Adrenal gland (tissue), 19 donors: ENCODE measurements at places on chromosomes 5 and 9. TPM values are rescaled to one million over a fixed set of nuclear protein-coding genes. Genes with fewer than 3 reads are reported as not detected.

GRCh38 chr5:65047225-65047624 lies 278.5 kb downstream of the CWC27 start:
- no peak overlapping the region for H3K27ac ChIP-seq
- no peak for DNase-seq
- H3K27me3 ChIP-seq: no peaks in the 10 kb centered on the region
- no peaks in the 10 kb centered on the region for H3K4me1 ChIP-seq

DNA sequence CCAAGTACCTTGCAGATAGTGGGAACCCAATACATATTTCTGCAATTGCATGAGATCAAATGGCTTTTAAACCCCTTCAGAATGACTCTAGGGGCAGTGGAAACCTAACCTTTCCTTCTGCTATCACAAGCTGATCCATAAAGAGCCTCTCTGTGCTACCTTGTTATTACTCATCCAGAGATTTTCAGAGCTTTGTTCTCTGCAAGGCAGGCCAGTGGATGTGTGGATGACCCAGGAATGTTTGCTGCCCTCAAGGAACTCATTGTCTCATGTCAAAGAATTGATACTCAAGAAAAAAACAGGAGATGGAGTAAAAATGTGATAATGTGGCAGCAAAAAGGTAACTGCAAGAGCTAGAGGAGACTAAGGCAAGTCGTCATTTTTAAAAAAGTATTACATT lies 164.1 kb downstream of the HMHB1 start:
- no peaks in the 10 kb centered on the region for H3K27me3 ChIP-seq
- no peaks in the 10 kb centered on the region for H3K36me3 ChIP-seq
- no peak for DNase-seq
- H3K27ac ChIP-seq: no peak overlapping the region
- no peaks in the 10 kb centered on the region for H3K4me1 ChIP-seq

GRCh38 chr9:237858-238345 lies 23.2 kb downstream of the DOCK8 start:
- H3K4me3 ChIP-seq: no peak overlapping the region
- peaks cover 11% of the 10 kb centered on the region for H3K4me1 ChIP-seq
- no peaks in the 10 kb centered on the region for H3K36me3 ChIP-seq
- DNase-seq: no peak
- H3K27me3 ChIP-seq: no peaks in the 10 kb centered on the region
- H3K27ac ChIP-seq: no peak overlapping the region

- no peaks in the 10 kb centered on the region for H3K27me3 ChIP-seq
- no peak overlapping the region for H3K27ac ChIP-seq
- H3K4me3 ChIP-seq: no peak overlapping the region
- no peaks in the 10 kb centered on the region for H3K4me1 ChIP-seq
- no peaks in the 10 kb centered on the region for H3K36me3 ChIP-seq
Measured at GRCh38 chr5:145429170-145429569, 406.0 kb downstream of the PRELID2 start.

GRCh38 chr9:111450124-111450523 lies 34.1 kb downstream of the ECPAS start:
- no peak overlapping the region for H3K4me3 ChIP-seq
- no peaks in the 10 kb centered on the region for H3K4me1 ChIP-seq
- H3K27ac ChIP-seq: no peak overlapping the region

DNA sequence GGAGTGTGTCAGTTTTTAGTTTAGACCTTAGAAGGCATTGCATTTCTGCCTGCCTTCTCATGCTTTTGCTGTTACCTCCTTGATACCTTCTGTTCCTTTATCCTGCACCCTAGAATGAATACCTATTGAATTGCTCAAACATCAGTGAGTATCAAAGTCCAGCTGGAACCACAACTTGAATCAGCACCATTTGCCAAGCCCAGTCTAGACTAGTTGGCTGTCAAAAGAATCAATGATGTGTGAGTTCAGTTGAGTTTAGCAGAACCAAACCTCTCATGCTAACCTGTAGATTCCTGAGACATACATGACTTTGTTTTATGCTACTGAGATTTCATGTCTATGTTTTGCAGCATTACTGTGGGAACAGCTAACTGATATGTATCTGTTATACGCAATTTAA lies 116.6 kb downstream of the FAM170A start:
- H3K27ac ChIP-seq: no peak overlapping the region
- H3K36me3 ChIP-seq: no peaks in the 10 kb centered on the region
- no peaks in the 10 kb centered on the region for H3K27me3 ChIP-seq
- no peak overlapping the region for H3K4me3 ChIP-seq
- H3K4me1 ChIP-seq: no peaks in the 10 kb centered on the region
- DNase-seq: no peak

DNA sequence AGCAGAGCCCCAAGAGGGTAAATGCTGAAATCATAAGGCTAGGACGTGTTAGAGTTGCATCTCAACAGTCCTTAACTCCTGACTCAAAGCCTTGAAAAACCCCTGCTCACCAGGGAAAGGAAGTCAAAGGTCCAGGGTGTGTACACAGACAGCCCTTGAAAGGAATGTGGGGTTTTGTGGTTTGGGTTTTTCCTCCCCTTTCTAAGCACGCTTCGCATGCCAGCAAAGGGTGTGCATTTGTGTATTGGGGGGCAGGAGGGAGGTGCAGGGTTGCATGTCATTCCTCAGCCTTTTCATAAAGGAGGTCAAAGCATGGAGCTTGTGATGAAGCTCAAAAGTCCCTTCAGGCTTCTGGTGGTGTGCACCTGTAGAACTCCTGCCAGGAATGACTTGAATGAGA lies 17.3 kb upstream of the XPA start:
- H3K4me3 ChIP-seq: no peak overlapping the region
- H3K4me1 ChIP-seq: no peaks in the 10 kb centered on the region
- DNase-seq: no peak
- no peaks in the 10 kb centered on the region for H3K27me3 ChIP-seq
- H3K36me3 ChIP-seq: no peaks in the 10 kb centered on the region
- no peak overlapping the region for H3K27ac ChIP-seq

DNA sequence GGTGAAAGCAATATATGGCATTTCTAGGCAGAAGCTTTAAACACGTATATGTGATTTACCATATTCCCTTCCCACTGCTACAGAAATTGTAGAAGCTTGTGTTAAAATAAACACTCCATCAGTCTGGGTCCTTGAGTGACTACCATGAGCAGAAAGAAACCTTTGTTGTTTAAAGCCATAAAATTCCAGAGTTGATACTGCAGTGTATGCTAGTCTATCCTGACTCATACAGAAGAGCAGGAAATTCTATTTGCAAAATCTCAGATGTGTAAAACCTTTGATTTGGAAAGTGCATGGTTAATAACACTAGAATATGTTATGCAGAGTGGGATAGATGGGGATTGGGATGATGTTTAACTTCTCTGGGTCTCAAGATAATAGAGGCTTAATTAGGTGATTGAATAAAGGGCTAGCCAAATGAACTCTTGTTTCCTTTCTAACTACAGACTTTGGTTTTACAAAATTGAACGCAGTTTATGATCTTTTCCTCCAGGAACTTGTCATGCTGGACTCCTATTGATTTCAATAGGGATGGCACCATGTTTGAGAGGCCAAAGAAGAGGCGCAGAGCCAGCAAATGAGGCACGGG lies 282.7 kb upstream of the VLDLR start:
- H3K27ac ChIP-seq: no peak overlapping the region
- H3K36me3 ChIP-seq: no peaks in the 10 kb centered on the region
- DNase-seq: no peak
- H3K4me3 ChIP-seq: no peak overlapping the region
- no peaks in the 10 kb centered on the region for H3K4me1 ChIP-seq
- no peaks in the 10 kb centered on the region for H3K27me3 ChIP-seq

DNA sequence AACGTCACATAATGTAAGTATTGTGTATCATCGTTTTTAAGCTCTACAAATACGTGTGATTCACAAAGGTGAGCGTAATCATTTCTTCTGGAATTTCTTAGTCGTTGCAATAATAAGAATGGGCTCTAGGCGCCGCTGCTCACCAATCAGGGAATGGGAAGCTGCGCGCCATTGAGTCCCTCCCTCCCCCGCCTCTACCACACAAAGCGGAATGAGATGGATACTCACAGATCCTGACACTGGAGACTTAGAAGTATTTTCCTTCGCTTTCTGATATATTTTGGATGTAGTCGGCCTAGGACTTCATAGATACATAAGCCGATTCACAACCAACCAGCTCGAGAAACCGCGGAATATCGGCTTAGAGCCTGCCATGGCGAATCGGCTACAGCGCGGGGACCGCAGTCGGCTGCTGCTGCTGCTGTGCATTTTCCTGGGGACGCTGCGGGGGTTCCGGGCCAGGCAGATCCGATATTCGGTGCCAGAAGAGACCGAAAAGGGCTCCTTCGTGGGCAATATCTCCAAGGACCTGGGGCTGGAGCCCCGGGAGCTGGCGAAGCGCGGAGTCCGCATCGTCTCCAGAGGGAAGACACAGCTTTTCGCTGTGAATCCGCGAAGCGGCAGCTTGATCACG lies at the start of gene PCDHGA11:
Gene PCDHGA11 (plus strand): TSS at position 197 of the 634 bp plus-strand sequence. CDS start 177 bp downstream, at position 374.
- no peak within 1 kb of the TSS for H3K27ac ChIP-seq
- DNase-seq: no peak
- no peaks in the 10 kb centered on the region for H3K27me3 ChIP-seq
- no peaks in the 10 kb centered on the region for H3K36me3 ChIP-seq
- no peaks in the 10 kb centered on the region for H3K4me1 ChIP-seq

GRCh38 chr9:28808042-28808441 lies 1234.8 kb upstream of the C9orf72 start:
- no peaks in the 10 kb centered on the region for H3K27me3 ChIP-seq
- DNase-seq: no peak
- H3K4me1 ChIP-seq: no peaks in the 10 kb centered on the region
- no peak overlapping the region for H3K4me3 ChIP-seq

- no peaks in the 10 kb centered on the region for H3K4me1 ChIP-seq
- no peak overlapping the region for H3K4me3 ChIP-seq
- no peak overlapping the region for H3K27ac ChIP-seq
- DNase-seq: no peak
Measured at GRCh38 chr9:130311408-130312140, 46.0 kb downstream of the HMCN2 start.

- H3K36me3 ChIP-seq: no peaks in the 10 kb centered on the region
- DNase-seq: no peak
- H3K27me3 ChIP-seq: no peaks in the 10 kb centered on the region
- H3K4me1 ChIP-seq: no peaks in the 10 kb centered on the region
- H3K4me3 ChIP-seq: no peak overlapping the region
Measured at GRCh38 chr9:115300116-115300515, 182.2 kb upstream of the TNC start.

GRCh38 chr5:1118738-1119137 lies 6.9 kb upstream of the SLC12A7 start:
- no peaks in the 10 kb centered on the region for H3K36me3 ChIP-seq
- H3K4me3 ChIP-seq: no peak overlapping the region
- DNase-seq: peak; percentile 55

- H3K27me3 ChIP-seq: no peaks in the 10 kb centered on the region
- peak; percentile 81 for DNase-seq
- peaks cover 39% of the 10 kb centered on the region for H3K4me1 ChIP-seq
- H3K4me3 ChIP-seq: no peak overlapping the region
Measured at GRCh38 chr5:90983148-90983547, 400.0 kb downstream of the ARRDC3 start.

- peak overlapping the region; percentile 96 for H3K4me3 ChIP-seq
- peaks cover 23% of the 10 kb centered on the region for H3K4me1 ChIP-seq
- H3K27me3 ChIP-seq: no peaks in the 10 kb centered on the region
- H3K36me3 ChIP-seq: no peaks in the 10 kb centered on the region
Measured at GRCh38 chr9:133992780-133993634, 883 bp upstream of the VAV2 start.

- H3K36me3 ChIP-seq: no peaks in the 10 kb centered on the region
- peaks cover 31% of the 10 kb centered on the region for H3K4me1 ChIP-seq
- H3K27me3 ChIP-seq: no peaks in the 10 kb centered on the region
Measured at GRCh38 chr5:78647351-78647818, 1.2 kb downstream of the LHFPL2 start.

FAM169A gene
- 6.2 TPM for total RNA-seq

SPATA31A3 gene
- total RNA-seq: not detected

SGCD gene
- total RNA-seq: 15.4 TPM

PTPRD gene
- 7.1 TPM for total RNA-seq

C5orf58 gene
- not detected for total RNA-seq

DAB2 gene
- 168 TPM for total RNA-seq
